ENCODE measurements at places on chromosomes 3 and 15.
A peak's percentile ranks its signal among the peaks of the same experiment; 100 is the strongest.

DNA sequence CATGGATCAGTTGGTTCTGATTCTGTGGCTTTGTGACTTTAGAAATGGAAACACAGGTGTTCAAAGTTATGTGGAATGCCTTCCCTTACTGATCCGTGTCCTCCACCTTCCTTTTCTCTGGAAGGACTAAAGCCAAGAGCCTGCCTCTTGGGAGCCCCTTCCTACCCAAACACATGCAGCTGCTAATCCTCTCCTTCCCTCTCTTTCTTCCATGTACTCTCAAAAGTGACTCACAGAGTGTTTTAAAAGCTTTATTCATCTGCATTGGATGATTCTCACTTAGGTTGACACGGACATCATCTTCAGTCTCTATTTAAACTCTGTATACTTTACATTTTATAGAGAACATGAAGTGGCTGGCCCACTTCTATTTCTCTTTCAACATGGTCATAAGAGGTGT is 856.5 kb upstream of the ARPP21 start:
- no peak for DNase-seq

DNA sequence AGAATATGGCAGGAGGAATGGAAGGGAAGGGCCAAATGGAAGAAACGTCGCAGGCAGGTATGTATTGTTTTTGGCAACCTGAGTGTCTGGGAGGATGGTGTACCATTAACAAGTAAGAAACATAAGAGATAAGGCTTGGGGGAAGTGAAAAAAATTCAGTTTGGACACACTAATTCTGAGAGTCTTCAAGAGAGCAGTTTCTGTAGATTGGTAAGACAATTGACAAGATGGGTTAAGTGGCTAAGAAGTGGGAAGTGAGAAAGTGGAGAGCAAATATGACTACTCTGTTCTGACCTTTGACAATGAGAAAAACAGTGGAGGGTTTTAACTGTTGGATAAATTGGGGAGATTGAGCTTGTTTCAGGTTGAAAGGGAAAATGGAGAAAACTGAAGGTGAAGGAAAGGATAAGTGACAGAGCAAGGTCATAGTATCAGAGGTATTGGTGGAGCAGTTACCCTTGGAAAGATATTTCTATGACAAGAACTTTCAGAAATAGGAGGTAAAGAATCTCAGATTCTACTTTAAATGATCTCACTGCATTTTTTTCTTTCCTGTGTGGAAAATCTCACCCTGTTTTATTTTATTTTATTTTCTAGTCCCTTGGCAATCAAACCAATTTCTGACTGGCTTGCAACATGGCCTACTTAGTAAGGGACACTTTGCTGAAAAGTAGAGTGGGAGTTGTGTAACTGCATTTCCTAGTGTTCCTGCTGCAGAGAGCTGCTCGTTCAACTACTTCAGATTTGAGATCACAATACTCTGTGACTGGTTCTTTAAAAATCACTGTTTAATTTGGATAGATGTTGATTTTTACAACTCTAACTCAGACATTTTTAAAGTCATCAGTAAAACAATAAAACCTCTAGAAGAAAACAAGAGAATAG is 23.1 kb upstream of the GABPB1 start:
- no peak for DNase-seq

GRCh38 chr3:28295898-28296490 is 52.5 kb upstream of the ZCWPW2 start:
- DNase-seq = no peak

DNA sequence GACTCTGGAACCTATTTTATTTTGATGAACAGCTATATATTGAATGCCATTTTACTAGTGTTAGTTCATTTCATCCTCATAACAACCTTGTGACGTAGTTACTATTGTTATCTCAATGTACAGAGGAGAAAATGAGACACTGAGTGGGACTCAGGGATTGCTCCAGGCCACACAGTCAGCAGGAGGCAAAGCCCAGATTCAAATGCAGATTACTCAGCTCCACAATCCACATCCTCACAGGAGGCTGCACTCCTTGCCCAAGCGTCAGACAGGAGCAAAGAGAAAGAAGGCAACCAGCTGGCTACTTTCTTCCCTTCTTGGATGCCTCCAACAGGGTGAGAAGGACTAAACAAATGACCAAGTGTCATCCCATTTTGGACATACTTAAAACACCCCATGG is 92.0 kb upstream of the CCDC54 start:
- peak; percentile 90 for DNase-seq

DNA sequence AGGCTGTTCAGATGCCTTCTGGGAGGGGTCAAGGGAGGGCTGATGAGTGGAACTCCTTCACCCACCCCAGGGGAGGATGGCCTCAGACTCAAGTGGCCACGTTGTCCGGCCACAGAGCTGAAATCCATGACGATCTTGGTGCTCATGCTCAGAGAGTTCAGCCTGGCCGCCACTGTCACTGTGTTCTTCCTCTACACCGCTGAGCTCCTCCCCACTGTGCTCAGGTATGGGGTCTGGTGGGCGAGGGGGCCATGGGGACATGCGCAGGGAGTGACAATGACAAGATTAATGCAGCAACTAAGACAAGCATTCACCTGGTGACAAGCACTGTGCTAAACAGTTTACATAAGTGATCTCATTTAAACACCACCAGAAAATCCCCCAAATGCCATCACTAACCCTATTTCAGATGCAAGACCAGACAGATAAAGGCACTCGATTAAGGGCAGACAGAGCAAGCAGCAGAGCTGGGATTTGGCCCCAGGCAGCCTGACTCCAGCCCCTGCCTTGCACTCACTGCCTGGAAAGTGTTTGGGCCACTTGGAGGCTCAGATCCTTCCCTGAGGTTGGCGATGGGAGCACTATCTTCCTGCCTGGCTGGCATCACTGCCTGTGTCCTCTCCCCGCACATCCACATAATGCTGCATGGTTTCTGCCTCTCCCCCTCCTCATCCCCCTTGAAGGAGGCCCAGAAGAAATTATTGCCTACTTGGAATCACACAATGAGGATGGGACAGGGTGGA is 30.9 kb upstream of the XYLB start:
- DNase-seq = peak; percentile 31

DNA sequence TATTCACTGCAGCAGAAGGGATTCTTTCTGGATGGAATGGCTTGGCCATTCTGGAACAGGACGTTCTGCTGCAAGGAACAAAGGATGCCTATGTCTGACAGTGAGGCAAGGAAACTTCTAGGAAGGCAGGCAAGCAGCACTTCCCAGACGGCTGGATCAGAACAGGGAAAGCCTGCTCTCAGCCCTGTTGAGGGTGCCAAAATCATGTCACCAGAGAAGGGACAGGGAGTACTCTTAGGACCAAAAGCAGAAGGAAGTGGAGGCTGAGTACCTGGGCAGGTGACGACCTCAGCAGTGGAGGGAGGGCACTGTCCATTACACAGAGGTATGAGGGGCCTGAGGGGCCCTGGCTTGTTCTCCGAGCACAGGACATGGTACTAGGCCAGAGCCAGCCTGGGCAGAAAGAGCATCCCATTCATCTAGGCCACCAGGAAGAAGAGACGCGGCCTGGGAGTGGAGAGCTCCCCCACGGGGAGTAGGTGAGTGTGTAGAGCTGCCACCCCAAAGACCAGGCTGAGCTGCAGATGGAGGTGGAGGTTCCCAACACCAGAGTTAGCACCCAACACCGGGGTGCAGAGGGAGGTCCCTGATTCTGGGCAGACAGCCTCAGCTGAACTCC is 9.6 kb downstream of the KLF15 start:
- no peak for DNase-seq

- peak; percentile 26 for DNase-seq
Observed at GRCh38 chr3:13812034-13812471, 67.8 kb downstream of the WNT7A start.

Measured in ELF-1 (cell line).